ENCODE measurements at places on chromosomes 11 and 22.

DNA sequence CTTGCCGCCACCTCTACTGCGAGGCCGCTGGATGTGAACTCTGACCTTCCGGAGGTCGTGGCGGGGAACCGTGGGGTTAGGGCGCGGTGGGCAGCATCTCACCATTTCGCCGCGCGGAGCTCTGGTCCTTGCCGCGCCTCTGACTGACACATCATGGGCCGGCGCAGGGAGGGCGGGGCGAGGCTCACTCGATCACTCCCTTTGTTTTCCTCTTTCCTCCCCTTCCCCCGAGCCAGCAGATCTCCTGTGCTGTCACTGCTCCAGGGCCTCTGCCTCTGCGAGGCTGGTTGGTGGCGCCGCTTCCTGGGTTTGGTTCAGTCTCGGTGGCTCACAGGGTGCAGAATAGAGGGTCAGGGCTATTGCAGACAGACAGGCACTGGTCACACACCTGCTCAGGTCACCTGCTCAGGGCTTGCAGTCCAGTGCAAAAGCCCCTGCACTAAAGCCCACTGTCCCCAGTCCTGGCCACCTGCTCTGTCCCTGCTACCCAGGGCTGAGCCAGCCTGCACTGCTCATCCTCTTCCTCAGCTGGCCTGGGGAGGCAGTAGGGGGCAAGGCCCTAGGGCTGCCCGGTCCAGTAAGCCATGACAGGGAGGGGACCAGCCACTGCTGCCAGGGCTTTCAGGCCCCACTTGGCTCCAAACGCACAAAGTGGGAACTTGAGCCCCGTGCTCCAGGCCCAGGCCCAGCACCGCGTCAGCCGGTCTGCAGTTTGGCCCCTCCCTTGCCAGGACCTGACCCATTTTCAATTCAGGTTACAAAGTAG lies 36.2 kb downstream of the PISD start:
- DNase-seq, result no peak

DNA sequence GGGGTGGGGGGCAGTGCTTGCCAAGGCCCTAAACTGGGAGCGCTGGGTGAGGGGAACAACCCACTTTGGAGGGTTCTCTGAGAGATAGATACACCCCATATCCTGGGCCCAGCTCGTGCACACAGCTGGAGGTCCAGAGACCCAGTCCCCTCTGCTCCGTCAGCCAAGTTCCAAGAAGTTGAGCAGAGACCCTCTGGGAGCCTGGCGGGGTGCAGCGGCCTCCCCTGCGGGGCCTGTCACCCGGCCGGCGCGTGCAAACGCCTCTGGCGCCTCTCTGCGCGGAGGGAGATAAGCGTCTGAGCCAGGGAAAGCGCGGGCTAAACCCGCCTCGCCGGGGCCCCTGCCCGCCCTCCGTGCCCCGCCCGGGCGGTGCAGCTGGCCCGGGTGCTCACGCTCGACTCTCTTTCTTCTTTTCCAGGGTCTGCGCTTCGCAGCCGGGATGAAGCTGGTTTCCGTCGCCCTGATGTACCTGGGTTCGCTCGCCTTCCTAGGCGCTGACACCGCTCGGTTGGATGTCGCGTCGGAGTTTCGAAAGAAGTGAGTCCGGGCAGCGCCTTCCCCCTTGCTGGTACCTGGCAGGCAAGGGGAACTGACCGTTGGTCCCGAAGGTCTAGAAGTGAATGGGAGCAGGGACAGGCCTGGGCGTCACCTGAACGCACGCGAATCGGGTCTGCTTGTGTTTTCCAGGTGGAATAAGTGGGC lies 540 bp downstream of the ADM start:
- DNase-seq, result peak; percentile 48

DNA sequence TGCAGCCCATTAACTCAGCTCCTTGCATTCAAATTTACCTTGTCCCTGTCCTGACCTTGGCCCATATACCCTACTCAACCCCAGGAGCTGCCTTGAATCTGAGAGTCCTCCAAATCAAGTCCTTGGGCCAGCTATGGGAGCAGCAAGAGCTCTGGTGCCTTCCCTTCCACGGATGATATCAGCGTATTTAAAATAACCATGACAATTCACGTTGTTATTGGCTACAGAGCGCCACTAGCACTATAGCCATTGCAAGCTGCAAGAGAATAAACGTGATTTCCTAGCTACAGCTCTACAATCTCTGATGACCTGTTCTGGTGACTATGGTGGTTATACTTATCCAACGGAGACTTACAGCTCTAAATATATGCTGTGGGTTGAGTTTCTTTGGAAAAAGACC lies 357.8 kb downstream of the LARGE1 start:
- no peak for DNase-seq

DNA sequence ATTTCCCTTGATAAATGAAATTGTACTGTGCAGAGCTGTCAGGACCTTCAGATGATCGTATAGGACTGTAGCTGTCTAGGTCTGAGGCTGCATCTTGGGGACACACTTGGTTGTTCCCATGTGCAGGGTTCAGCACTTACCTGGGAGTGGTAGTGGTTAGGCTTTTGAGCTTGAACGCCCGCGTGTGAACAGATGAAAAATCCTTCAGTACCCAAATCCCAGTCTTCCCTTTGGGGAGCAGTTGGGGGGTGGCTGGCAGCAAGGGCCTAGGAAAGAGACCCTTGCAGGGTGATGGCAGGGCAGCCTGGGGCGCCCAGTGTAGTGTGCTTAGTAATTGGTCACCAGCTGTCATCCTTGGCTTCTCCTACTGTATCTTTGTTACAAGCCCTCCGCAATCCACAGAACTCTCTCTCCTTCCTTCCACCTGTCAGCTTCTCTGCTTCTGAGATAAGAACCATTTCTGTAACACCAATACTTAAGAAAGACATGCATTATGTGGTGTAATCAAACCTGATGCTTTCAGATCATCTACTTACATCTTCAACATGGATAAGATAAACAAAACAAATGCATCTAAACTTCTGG lies 64.6 kb downstream of the MORC2 start:
- DNase-seq, result no peak

DNA sequence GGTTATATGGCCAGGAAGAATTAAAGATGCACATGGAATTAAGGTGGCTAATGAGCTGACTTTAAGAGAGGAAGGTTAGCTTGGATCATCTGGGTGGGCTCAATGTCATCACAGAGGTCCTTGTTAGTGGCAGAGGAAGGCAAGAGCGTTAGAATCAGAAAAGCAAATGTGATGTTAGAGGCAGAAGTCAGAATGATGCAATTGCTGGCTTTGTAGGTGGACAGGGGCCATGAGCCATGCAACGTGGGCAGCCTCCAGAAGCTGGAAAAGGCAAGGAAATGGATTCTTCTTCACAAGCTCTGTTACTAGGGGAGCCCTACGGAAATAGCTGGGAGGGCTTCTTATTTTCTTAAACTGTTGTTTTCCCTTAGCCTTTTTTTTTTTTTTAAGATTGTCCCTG lies 2.3 kb upstream of the CBLIF start:
- DNase-seq, result no peak

DNA sequence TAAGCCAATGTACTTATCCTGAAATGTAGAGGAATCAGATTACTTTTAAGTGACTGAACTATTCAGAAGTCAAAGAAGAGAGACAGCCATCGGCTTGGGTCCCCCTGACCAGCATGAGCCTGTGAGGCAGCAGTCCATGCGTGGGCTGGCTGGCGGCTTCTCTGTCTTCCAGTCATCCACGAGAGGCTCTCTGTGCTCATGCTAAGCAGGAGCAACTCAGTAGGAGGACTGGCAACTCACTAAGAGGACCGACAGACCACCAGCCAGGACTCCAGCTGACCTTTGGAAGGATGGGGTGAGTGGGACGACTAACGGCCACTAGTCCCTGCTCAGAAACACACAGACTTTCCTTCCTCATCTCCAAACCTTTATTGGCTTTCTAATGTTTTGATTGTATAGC lies 43.6 kb downstream of the ARFGAP3 start:
- DNase-seq, result no peak

DNA sequence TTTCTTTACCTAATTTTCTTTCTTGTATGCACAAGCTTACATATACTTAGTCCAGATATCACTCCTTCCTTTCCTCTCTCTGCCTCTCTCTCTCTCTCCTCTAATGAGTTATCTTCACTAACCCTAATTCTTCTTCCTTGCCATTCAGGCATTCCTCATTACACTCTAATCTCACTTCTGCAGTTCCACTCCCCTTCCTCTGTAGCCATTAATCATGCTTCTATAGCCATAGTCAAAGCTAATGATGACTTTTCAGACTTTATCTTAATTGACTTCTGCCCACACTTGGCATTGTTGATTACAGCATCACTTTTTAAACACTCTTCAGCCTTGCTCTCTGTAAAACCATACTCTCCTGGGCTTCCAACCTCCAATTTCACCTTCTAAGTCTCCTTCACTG lies 35.3 kb upstream of the SC5D start:
- DNase-seq, result no peak

GRCh38 chr11:43688394-43688793 lies 7.9 kb downstream of the HSD17B12 start:
- DNase-seq, result no peak

GRCh38 chr22:32123657-32124056 lies 35.4 kb downstream of the C22orf42 start:
- no peak for DNase-seq

GRCh38 chr11:133903875-133904817 lies 52.6 kb downstream of the IGSF9B start:
- no peak for DNase-seq

GRCh38 chr22:40198733-40199132 lies 21.0 kb downstream of the TNRC6B start:
- DNase-seq, result no peak

- no peak for DNase-seq
Measured at GRCh38 chr22:44839061-44839460, 86.7 kb downstream of the ARHGAP8 start.

- DNase-seq, result no peak
Measured at GRCh38 chr22:29305836-29306174, 645 bp upstream of the GAS2L1 start.

GRCh38 chr11:73145986-73146575 lies 4.0 kb upstream of the FCHSD2 start:
- no peak for DNase-seq

DNA sequence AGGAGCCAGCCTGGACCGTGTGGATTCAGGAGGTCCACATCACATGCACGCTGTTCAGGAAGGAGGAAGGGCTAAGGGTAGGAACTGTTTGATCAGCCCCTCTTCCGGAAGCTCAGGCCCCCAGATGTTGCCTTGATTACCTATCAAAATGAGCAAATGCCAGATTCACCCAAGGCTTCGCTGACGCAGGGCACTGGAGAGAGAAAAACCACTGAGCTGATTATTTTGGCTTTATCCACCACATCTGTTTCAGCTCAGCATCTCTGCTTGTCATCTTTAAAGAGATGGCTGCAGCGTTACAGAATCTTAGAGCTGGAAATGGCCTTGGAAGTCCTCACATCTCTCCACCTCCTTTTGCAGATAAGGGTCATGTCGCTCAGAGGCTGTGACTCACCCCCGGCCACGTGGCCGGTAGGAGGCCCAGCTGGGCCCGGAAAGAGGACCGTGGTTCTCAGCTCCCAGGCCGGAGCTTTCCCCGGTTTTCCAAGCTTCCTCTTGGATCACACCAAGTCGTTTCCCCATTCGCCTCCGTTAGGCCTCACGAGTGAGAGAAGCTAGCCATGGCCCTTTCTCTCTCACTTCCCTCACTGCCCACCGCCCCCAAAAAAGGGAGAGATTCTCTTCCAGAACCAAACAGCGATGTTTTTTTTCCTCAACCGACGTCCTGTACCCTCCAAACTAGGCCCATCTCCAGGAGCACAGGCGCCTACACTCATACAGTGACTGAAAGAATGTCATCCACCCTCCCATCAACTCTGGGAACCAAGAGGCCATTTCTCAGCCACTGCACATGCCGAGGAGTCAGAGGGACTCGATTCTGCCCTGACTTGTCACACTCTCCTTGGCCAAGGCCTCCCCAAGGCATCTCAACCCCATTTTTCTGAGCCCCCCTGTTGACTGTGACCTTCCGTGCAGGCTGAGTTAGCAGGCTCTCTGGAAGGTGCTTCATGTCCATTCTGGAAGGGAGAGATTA lies 37.6 kb downstream of the LIF start:
- DNase-seq, result peak; percentile 68

DNA sequence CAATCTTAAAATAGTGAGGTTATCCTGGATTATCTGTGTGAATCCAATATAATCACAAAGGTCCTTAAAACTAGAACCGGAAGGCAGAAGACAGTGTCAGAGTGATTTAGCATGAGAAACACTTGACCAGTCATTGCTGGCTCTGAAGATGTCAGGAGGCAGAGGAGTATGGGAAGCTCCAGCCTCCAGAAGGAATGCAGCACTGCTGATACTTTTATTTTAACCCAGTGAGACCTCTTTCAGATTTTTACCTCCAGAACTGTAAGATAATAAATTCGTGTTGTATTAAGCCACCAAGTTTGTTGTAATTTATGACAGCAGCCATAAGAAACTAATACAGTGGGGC lies 134.4 kb upstream of the ZC3H12C start:
- no peak for DNase-seq

DNA sequence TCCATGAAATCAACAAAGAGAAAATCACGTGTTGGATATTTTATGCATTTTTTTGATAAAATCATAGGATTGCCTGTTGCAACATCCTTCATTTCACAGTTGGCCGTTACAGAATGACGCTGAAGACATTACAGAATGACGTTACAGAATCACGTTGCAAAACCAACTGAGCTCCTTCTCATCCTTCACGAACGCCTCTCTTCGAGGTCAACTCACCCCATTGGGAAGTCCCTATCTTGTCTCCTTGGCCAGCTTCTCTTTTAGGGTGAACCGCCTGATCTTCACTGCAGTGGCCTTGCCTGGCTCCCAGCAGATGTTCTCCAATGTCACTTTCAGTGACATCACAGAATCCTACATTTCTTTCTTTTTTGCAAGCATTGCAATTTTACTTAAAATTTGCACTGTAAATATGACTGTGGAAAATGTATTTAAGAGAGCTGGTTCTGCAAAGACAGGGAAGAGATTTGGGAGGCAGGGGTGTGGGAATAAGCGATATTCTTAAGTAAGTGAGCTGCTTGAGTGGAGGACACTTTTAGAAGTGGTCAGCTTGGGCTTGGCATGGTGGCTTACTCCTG lies 5.1 kb downstream of the KRTAP5-7 start:
- DNase-seq, result no peak

GRCh38 chr11:123452794-123453193 lies 22.7 kb downstream of the GRAMD1B start:
- DNase-seq, result no peak

DNA sequence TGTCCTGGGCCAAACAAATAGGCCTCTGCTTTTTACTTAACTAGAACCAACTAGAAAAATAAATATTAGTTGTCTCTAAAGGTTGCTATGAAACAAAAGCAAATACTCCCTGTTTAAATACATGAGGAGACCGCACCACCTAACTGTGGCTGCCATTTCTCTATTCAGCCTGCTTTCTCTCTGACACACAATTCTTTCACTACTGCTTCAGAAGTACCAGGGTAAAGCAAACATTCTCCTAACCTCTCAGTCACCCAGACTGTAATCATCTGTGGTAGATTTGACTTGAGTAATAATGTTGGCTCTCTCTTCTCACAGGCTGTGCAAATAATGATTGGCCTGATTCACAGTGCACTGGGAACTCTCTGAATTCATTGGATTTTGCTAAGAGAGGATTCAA lies 41.0 kb upstream of the MS4A8 start:
- DNase-seq, result no peak

Data from NCI-H226 (cell line).